Fibroblast of mammary gland (primary cell): ENCODE measurements at places on chromosomes 5 and 9.

GRCh38 chr5:8317335-8317734, 448.4 kb downstream of the MTRR start:
- no peak for DNase-seq

DNA sequence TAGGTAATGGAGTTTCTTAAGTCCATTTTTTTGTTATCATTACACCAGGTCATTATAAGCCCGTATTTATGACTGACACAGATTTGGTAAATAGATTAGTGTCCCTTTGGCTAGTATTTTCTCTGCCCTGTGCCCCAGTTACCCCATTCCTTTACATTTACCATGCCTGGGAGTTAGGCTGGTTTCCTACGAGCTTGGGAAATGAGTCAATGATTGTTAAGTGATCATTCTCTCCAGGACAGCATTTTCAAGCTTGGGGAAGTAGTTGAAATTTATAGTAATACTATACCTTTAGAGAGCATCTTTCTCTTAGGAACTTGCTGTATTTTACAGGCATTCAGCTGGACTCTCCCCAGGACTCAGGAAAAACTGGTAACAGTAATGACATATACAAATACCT, 573.1 kb downstream of the TLE4 start:
- no peak for DNase-seq

DNA sequence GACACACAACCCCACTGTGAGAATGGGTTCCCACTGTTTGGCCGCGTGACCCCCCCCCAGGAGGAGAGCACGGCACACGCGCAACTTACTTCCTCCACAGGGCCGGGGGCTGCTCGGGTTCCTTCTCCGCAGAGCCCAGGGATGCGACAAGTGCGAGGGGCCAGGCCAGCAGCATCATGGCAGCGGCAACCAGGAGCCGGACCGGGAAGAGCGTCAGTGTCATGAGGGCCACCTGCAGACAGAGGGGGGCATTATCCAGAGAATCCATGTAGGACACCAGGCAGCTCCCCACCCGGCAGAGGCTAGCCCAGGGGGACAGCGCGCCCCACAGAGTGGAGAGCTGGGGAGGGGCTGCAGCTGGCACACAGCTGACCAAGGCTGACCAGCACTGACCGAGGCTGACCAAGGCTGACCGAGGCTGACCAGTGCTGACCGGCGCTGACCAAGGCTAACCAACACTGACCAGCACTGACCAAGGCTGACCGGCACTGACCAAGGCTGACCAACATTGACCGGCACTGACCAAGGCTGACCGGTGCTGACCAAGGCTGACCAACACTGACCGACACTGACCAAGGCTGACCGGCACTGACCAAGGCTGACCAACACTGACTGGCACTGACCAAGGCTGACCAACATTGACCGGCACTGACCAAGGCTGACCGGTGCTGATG, 22.3 kb downstream of the LPCAT1 start:
- no peak for DNase-seq

GRCh38 chr9:130283539-130284248, 18.1 kb downstream of the HMCN2 start:
- no peak for DNase-seq

- no peak for DNase-seq
Measured at GRCh38 chr9:112747094-112747493, 3.5 kb upstream of the SNX30 start.

DNA sequence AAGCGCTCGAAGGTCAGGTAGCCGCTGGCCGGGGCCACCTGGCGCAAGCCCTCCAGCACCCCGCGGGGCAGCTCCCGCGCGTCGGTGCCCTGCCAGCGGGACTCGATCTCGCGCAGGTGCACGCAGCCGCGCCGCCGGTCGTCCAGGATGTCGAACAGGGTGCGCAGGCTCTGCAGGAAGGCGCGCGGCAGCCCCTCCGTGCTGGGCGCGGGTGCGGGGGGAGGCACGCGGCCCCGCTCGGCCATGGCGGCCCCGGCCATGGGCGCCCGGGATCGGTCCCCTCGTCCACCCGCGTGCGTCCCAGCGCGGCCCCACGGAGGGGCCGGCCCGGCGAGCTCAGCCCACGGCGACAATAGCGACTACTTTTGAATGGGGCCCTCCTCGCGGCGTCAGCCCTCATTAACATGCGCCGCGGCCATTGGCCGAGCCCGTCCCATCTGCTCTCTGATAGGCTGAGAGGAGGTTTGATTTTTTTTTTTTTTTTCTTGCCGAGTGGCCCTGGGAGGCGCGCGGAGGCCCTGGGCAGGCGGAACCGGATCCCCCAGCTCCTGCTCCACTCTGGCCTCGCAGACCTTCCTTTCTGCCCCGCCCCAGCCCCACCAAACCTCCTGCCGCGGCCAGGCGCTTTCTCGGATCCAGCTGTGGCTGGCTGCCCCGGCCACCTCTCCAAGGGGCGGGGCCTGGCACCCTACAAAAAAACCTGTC, at the start of gene SAPCD2:
TSS of gene SAPCD2 (minus strand) at position 357 of the 705 bp plus-strand sequence. CDS start at position 260, 97 bp downstream.
- peak; percentile 77 for DNase-seq

- DNase-seq: no peak
Measured at GRCh38 chr9:20480249-20480648, 142.1 kb downstream of the MLLT3 start.

DNA sequence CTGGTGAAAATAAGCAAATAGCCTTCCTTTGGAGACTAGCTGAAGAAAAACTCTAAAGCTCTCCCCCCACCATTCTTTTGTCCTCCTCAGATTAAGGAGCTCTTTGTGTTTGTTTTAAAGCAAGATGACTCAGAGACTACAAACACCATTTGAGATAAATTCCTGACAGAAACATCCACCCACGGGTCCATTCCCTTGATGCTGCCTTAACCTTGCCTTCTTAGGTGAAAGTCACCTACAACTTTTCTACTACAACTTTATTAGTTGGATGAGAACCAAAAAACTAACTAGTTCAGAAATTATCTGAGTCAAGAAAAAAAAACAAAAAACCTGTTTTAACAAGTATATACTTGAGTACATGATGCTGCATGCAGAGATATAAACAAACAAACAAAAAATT, 831.1 kb downstream of the NR2F1-AS1 start:
- peak; percentile 54 for DNase-seq

DNA sequence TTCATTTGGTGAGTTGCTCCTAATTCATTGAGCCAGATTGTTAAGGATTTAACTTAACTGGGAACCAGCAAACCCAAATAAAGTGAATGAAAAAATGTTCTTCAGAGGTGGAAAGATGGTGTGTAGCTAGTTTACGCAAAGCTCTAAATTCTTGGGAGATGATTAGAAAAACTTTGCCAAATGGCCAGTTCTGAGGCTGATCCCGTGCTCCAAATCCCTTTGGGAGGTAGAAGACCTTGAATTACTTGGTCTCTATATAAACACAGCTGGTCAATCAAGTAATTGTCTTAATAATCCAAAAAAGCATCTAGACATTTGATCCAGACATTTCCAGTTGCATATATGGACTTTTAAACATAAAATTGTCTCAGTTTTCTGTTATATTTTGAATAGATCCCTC, 11.4 kb downstream of the ACTL7B start:
- DNase-seq: peak; percentile 53

- peak; percentile 54 for DNase-seq
Measured at GRCh38 chr5:101278011-101278687, 375.1 kb upstream of the ST8SIA4 start.

DNA sequence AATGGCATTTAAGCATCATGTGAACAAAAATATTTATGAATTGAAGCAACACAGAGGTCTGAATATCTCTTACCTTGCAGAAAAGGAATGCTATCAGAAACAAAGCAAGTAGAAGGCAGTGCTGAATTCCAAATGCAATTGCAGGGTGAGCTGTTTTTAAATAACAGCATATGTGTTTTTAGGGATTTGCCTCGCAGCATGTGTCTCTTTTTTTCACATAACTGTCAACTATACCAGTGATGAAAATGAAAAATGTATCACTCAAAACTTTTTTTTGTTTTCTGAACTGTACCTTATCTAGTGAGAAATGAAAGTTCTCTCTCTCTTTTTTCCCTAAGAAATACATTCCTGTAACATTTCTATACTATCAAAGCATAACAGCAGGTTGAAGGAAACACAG, 21.2 kb downstream of the CDH10 start:
- DNase-seq: no peak

DNA sequence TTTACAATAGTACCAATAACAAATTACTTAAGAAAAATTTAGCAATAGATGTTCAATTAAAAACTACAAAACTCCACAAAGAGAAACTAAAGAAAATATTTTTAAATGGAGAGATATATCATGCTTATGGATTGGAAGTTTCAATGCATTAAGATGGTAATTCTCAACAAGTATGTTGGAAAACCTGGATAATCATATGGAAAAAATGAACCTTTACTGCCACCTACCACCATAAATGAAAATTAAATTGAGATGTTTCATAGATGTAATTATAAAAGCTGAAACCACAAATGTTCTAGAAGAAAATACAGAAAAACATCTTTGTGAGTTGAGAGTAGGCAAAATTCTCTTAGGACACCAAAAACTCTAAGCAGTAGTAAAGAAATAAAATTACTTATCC, 121.7 kb downstream of the ANKRD18B start:
- no peak for DNase-seq

DNA sequence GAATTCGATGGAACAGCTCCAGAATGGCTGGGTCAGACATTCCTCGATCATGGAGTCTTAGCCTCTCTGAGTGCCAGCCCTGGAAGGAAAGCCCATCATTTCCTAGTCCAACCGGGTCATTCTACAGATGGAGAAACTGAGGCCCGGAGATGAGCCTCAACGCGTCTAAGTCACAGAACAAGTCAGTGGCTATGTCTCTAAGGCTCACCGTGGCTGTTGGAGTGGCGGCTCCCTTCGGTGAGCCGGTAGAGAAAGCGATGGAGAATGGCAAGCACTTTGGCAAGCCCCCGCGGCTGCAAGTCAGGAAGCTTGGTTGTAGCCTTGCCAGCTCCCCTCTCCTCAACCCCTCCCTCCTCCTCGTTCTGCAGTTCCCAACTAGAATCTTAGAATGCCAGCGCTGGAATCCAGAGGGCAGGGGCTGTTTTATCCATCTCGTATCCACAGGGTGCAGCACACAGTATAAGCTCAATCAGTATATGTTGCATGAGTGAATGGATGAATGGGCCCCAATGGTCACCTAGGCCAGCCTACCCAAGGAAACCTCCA, 438 bp upstream of the ARSI start:
- DNase-seq: no peak

DNA sequence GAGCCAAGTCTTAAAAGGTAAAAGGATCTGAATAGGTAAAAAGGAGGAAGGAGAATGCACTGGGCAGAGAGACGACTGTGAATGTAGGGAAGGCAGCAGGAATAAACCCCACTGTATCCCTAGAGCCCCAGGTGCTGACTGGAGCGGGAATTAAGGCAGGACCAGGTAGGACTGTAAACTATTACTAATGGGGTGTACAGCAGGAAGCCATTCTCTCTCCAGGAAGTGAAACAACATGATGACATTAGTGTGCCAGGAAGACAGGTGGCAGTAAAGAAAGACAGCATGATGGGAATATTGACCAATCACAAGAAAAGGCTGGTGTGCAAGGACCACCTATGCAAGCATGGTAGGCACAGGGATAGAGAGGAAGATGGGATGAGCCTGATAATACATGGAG, 433.0 kb downstream of the DNAH5 start:
- no peak for DNase-seq

DNA sequence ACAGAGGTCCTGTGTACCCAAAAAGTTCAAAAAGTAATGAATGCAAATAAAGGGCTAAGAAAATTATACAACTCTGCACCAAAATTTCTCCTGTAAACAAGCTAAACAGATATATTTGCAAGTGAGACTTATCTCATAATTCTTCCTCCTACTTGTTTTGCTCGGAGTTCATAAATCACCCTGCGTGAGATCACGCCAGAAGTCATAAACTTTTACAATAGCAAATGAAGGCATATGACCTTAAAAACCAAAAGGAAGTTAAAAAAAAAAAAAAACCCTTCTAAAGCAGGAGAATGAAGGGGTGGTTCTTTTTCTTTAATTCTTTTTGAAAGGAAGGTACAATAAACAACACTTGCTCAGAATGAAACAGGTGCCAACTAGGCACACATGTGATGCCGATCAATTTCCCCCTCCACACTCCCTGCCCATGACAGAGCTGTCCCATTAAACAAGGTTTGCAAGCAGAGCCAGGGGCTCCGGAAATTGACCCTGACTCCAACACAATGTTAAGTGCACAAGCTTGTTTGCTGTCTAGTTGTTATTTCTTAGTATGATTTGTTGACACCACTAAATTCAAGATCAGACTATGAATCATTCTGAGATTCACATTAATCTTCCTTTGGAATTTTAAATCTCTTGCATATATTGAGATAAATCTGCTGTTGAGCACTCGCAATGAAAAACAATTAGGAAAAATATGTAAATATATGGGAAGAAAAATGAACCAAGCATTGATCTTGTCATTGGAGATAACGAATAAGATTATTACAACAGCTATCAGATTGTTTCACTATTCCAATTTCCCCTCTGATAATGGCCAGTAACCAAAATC, 46.3 kb downstream of the DROSHA start:
- DNase-seq: no peak

- no peak for DNase-seq
Measured at GRCh38 chr9:34086864-34087263, 38.2 kb upstream of the UBAP2 start.

DNA sequence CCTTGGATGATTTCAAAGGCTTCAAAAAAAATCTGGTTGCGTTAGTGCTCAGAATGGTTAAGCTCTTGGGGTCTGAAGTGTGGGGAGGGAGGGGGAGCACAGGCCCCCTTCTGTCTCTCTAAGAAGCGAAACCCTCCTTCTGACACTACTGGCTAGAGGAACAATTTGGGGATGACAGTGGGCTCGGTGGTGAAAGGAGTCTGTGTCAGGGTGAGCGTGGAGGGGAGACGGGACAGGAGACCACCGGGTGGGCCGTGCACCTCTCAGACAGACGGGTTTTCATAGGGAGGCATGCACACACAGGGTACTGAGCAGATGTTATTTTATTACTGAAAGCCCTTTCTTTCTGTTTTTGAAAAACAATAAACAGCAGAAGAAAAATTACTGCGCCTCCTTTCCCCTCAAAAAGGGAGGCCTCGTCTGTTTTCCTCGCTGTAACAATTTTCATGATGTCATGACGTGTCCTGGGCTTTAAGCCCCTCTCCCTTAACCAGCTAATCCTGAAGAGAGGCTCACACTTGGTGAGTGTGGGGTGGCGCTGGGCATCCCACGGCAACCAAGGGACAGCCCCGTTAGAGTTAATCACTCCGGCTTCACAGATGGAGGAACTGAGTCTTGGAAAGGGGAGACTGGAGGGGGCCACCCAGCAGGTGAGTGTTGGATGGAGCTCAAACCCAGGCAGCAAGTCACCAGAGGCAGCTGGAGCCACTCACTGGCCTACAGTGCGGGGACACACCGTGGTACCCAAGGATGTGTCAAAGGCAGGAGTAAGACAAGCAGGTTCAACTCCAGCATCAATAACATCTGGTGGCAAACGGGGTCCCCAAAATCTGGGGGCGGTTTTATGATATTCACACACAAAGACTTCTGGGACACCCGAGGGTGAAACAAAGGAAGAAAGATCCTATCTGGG, 53.4 kb downstream of the PTCH1 start:
- no peak for DNase-seq

DNA sequence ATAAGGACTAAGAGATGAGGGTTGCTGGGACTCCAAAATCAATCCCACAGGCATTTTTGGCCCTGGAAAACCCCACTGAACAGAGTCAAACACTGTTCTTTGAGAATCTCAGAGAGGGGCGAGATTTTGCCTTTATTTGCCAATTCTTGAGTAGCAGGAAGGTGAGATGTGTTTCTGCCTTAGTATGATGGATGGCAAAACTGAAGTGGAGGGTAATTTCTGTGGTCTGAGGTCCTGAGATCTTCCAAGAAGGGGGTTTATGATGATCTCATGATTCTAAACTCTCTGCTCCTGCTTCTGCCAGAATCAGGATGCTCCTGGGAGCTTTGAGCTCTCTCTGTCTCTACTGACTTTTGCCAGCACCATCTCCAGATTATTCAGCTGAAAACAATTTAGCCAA, 174.8 kb upstream of the CLINT1 start:
- no peak for DNase-seq
